Activated naive CD4-positive, alpha-beta T cell treated with anti-CD3 and anti-CD28 coated beads, Interleukin-2, amount 50 U/mL, for 72 hours (primary cell): ENCODE measurements at places on chromosomes 5 and 9.

- no peak for DNase-seq
Measured at GRCh38 chr9:87894998-87895625, 12.4 kb downstream of the SPATA31E1 start.

GRCh38 chr5:98638111-98638510 lies 135.4 kb upstream of the RGMB start:
- no peak for DNase-seq

DNA sequence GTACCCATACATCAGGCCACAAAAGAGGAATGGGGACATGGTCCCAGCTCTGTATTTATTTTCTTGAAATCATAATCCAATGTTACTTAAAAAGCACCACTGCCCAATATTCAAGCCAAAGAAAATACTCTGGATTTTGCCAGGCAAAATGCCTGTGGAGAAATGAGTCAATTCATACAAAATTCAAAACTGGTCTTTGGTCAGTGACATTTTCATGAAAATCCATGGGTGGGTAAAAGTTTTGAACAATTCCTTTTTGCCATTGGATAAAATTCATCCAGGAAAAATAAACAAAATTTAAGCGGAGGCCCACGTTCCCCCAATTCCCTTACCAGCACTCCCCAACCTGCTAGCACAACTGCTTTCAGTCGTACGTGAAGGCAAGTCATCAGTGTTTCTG lies 186.2 kb downstream of the GLIS3 start:
- DNase-seq = no peak

DNA sequence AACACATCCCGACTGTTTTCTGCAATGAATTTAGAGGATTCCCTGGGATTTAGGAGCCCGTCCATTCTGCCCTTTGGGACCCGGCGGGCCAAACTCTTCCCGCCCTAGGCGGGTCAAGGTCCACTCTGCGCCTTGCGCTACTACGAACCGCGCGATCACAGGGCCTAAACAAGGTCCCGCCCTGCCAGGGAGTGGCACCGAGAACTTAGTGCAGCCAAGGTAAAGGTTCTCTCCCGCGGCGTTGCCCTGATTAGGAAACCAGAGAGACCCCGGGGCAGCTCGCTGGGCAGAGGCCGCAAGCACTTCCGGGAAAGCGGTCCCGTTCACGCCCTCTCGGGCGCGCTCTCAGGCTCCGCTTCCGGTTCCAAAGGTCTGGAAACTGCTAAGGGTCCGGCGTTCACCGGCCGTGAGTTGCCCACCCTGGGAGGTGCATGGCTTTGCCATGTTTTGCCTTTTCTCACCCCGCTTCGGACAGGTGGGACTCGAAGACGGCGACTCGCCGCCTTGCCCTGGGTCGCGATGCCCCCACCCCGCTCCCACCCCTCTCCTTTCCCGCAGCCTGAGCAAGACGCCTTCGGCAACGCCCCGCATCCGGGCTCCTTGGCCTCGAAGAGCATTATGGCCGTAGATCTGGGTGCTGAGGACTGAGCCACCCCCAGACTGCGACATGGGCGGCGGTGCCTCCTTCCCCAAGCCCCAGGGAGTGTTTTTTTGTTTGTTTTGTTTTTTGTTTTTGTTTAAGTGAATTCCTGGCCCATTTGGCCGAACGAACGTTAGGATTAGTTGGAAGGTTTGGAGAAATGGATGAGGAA lies 23.4 kb downstream of the HNRNPK start:
- DNase-seq = peak; percentile 65
